Activated T-helper 17 cell treated with anti-CD3 and anti-CD28 coated beads, Interleukin-2, amount 50 U/mL, for 72 hours (primary cell): ENCODE measurements at places on chromosomes 5 and 9.

GRCh38 chr5:96214442-96215197 lies 218.4 kb downstream of the PCSK1 start:
- ATAC-seq, result no peak

DNA sequence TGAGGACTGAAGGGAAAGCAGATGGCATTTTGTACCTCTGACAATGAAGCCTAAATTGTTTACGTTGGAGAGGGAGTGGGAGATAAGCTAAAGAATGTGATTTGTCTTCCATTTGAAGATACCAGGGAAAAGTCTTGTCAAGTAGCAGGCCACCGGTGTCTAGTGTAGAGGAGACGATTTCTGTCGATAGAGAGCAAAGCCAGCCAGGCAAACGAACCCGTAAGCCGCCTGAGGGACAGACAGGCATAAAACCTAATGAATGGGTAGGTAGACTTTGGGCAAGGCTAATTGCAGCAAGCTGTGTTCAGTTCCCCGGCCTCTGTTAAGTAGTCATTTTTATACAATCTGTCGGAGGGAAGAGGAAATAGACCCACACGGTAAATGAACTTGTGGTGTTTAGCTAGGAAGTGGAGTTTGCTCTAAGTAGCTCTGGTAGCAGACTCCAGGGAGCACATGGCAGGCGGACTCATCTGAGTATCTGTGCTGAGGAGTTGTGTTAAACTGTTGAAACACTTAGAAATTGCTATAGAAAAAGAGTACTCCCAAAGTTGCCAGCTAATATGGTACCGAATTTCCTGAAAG lies 28.8 kb downstream of the SMARCA2 start:
- peak; percentile 12 for ATAC-seq

DNA sequence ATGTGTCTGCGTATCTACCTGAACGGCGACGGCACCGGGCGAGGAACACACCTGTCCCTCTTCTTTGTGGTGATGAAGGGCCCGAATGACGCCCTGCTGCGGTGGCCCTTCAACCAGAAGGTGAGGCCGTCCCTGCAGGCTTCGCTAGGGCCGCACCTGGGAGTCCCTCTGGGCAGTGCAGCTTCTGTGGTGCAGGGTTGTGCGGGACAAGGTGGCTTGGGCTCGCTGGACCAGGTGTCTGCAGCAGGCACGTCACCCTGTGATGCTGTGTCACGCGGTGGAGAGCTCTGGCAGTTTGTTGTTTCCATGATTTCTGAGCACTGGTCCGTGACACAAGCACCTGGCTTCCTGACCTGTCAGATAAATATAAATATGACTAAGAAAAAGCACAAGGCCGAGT lies 20.7 kb downstream of the FBXW5 start:
- no peak for ATAC-seq

GRCh38 chr5:108546939-108547338 lies 165.0 kb upstream of the FBXL17 start:
- ATAC-seq, result no peak

GRCh38 chr5:139915266-139915665 lies 119.7 kb downstream of the PSD2 start:
- ATAC-seq, result no peak

DNA sequence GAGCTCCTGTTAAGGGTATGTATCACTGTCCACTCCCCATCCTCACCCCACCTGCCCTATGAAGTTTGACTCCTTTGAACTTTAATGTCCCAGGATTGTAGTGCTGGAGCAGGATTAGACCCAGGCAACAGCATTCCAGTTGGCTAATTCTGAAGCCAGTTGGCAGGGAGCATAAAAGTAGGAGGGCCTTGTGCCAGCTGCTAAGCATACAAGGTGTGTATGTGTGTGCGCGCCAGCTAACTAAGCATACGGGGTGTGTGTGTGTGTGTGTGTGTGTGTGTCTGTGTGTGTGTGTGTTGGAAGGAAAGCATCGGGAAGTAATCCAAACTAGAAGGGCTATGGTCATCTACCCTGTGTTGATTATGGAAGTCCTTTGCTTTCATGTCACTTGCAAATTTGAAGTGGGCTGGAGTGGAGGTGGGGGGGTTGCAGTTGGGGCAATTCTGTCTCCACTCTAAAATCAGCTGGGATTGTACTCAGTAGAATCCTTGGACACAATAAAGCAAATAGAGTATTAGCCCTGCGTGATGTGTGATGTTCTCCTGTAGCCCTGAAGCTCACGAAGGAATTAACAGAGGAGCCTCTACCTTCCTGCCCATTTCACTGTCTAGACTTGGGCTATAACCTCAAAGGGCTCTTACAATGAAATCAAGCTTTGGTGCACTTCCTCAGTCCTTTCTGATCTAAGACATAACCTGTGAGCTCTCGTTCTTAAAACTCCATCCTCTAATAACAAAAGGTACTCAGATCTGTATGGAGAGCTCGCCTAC lies 26.9 kb downstream of the HMGCR start:
- no peak for ATAC-seq

DNA sequence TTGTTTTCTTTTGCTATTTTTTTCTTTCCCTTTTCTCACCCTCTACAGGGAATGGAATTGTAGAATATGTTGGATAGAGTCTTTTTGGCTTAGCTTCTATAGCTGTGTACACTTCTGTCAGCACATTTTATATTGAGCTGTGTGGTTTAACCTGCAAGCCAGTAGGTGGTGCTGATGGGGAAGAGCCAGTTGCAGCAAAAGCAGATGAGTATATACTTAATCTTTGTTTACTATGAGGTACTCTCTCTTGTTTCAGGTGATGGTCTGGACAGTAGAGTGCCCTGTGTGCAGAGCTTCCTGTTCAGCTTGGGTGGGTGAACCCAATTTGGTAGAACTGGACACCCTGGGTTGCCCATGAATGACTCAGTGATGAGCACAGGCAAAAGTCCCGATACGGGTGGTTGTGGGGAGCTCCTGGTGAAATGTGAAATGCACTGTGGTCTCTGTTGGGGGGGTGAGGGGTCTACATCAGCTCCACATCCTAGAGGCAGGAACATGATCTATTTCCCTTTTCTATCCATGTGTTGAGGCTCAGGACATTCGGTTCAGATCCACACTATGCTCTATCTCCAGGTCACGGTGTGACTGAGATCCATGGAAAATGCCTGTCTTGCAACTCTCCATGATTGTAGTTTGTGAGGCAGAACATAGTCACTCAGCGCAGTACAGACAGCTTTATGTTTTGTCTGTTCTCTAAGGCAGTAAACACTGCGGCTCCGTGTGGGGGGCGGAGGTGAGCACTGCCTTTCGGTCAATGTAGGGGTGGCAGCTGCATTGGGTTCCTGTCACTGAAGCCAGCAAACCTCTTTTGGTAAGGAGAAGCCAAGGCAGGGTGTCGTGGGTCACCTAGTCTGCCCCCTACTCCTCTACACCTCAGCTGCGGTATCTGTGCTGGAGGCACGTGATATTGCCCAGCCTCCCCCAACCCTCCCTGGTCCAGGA lies 353.2 kb downstream of the PRR16 start:
- no peak for ATAC-seq

DNA sequence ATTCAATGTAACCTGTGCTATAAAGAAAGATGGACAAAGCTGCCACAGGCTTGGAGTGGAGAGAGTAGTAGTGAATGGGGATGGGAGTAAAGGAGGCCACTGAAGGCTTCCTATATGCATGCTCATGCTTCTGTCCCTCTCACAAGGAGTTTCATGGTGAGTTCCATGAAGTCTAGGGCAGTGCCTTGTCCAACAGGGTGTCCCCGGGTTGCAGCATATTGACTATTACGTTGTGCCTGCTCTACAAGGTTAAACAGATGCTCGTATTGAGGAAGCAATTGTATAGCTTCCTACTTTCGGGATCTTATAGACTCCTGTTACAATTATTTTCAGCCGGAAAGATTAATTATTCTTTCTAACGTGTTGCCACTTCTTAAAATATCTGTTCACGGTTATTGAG lies 129.1 kb upstream of the PIK3R1 start:
- no peak for ATAC-seq

GRCh38 chr5:105034401-105034763 lies 1471.8 kb upstream of the NUDT12 start:
- ATAC-seq, result no peak

- ATAC-seq, result no peak
Measured at GRCh38 chr5:39539470-39539869, 114.7 kb upstream of the DAB2 start.

- ATAC-seq, result no peak
Measured at GRCh38 chr9:19020886-19021455, 12.0 kb downstream of the SAXO1 start.

DNA sequence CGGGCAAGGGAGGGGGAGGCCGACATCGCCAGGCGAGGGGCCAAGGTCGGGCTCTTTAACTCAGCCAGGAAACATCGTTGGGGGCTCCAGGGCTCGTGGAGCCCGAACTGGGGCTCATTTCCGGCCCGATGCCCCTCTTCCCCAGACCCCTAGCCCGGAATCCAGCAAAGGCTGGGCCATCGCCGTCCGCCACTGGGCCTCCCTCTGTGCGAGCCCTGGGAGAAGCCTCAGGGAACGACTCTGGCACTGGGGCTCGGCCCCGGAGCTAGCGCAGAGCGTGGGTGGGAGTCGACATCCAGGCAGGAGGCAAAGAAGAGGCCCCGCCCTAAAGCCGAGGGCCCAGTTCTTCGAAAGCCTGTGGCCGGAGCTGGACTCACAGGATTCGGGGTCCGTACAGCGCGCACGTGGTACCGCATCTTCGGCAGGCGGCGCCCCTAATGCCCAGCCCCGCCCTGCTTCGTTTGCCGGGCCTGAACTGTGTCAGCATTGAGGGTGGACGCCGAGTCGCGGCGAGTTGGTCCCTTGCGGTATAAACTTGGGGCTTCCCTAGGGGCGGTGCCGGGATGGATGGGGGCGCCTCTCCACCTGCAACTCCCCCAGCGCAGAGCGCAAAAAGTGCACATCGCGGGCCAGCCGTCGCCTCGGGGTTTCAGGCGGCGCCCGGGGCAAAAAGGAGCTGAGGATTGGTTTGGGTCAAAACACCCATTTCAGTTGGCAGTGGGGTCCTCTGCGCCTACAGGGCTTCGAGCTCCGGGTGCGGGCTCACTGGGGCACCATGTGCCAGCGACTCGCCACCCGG lies 3.6 kb upstream of the PAX5 start:
- ATAC-seq, result peak; percentile 48

- no peak for ATAC-seq
Measured at GRCh38 chr9:89530726-89531125, 32.8 kb upstream of the SEMA4D start.

GRCh38 chr5:116702776-116703175 lies 128.2 kb upstream of the SEMA6A start:
- ATAC-seq, result no peak

GRCh38 chr9:108956022-108956630 lies 21.9 kb downstream of the ABITRAM start:
- no peak for ATAC-seq

DNA sequence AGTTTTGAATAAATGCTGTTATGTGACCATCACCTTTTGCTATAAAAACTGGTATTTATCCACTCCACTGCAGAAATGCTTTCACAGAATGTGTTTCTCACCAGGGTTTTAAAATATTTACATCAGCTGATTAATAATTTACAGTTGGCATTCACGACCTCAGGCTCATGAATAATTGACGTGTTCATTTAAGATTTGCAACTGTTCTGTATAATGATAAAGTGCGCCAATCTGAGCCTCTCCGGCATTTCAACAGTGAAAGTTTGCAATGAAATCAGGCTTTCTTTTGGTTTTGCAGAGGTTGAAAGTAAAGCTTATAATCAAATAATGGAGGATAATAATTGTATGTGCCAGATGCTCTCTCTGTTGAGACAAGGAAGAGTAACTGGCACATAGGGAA lies 434.9 kb downstream of the ICE1 start:
- no peak for ATAC-seq

DNA sequence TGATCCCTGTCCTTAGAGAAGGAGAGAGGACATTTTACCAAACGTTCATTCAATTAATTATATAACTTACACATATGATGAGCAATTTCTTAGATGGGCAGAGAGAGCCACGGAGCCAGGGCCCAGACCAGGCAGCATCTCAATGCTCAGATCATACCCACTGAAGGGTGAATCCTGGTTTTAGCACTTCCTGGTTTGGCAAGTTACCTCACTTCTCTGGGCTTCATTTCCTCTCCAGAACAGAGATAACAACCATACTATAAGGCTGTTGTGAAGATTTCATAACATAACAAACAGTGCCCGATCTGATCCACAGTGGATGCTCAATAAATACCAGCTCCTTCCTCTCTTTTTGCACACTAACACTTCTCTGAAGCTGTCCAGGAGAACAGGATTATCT lies 271.1 kb downstream of the DENND1A start:
- ATAC-seq, result no peak

- no peak for ATAC-seq
Measured at GRCh38 chr9:108816037-108816436, 39.7 kb downstream of the ACTL7B start.

DNA sequence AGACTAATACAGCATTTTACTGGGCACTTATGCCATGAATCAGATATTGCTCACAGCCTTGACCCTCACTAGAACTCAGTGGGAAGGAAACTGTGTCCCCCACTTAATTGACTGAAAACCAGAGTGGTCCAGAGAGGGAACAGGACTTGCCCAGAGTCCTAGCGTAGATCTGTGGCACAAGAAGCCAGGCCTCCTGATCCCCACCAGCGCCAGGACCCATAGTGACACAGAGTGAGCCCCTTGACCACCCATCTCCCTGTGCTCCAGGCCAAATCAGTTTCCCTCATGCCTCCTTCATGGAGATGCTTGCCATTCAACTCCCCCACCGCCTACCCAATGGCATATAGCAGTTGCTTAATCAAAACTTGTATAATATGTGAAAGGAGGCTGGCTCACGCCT lies 8.3 kb downstream of the KIF12 start:
- no peak for ATAC-seq

DNA sequence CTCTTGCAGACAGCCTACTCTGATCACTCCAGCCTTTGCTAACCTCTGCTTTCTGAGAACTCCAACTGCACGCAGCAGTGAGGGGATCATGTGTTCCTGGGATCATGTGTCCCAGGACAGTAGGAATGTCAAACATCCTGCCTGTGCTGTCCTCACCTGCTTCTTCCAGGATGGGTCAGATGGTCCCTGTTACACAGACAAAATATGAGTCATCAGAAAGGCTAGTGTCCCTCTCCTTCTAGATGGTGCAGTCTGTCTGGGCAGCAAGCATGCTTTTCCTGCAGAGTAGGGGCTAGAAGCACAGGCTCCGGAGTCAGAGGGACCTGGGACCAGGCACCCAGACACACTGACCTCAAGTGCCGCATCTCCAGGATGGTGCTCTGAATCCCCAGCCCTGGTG lies 20.1 kb upstream of the SLC25A48 start:
- no peak for ATAC-seq

DNA sequence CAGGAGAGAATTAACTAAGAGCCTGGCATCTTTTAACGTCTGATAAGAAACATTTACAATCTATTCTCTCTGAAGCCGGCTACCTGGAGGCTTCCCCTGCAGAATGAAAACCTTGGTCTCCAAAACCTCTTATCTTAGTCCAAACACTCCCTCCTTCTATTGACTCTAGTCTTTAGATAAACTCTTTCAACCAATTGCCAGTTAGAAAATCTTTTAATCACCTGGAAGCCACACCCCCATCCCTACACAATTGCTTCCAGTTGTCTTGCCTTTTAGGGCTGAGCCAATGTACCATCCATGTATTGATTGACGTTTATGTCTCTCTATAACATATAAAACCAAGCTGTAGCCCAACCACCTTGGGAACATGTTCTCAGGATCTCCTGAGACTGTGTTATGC lies 1343.1 kb upstream of the C9orf72 start:
- ATAC-seq, result no peak
